ENCODE measurements at places on chromosomes 16 and 17.

- DNase-seq = no peak
Observed at GRCh38 chr17:219696-220095, 38.2 kb upstream of the DOC2B start.

GRCh38 chr16:75081179-75081859 is 35.3 kb downstream of the LDHD start:
- DNase-seq = no peak

DNA sequence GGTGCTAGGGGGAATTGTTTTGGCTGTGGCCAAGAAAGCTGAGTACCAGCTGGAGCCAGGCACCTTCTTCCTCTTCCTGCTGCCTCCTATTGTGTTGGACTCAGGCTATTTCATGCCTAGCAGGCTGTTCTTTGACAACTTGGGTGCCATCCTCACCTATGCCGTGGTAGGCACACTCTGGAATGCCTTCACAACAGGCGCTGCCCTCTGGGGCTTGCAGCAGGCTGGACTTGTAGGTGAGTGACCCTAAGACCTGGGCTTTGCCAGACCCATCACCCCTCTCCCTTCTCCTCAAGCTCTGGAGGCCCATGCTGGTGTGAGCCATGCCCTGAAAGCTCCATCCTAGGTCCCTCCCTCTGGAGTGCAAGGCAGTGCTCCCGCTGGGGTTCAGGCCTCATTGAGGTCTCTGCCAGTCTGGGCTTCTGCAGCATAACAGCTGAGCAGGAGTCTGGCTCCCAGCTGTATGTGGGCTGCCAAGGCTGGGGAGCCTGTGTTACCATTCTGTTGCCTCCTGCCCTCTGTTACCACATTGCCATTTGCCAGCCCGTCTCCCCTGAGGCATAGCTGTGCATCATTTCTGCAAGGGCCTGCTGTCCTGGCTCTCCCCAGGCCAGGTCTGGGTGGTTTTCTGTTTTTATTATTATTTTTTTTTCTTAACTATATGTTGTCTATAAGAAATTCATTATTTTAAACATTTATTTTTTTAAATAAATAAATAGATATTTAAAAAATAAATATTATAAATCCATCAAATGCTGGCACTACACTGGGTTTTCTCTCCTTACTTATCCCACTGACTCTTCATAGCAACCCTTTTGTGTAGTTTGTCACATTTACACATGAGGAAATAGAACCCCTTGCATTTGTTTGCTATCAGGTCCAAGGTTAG is 4.1 kb downstream of the SLC9A5 start:
- no peak for DNase-seq

DNA sequence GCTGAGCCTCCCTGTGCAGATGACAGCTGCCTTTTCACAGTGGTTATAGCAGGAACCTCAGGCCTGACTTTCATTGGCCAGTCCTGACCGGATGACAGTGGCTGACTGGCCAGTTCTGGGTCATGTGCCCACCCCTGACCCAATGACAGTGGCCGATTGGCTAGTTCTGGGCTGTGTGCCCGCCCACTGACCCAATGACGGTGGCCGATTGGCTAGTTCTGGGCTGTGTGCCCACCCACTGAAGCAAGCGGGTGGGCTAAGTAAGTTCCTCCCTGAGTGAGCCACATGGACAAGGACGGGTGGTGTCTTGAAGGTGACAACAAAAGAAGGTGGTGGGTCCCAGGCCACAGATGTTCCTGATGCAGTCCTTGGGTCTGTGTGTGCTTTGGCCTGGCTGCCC is 9.5 kb downstream of the DEF8 start:
- DNase-seq = no peak

- DNase-seq = no peak
Observed at GRCh38 chr17:7290685-7291084, 3.8 kb downstream of the YBX2 start.

DNA sequence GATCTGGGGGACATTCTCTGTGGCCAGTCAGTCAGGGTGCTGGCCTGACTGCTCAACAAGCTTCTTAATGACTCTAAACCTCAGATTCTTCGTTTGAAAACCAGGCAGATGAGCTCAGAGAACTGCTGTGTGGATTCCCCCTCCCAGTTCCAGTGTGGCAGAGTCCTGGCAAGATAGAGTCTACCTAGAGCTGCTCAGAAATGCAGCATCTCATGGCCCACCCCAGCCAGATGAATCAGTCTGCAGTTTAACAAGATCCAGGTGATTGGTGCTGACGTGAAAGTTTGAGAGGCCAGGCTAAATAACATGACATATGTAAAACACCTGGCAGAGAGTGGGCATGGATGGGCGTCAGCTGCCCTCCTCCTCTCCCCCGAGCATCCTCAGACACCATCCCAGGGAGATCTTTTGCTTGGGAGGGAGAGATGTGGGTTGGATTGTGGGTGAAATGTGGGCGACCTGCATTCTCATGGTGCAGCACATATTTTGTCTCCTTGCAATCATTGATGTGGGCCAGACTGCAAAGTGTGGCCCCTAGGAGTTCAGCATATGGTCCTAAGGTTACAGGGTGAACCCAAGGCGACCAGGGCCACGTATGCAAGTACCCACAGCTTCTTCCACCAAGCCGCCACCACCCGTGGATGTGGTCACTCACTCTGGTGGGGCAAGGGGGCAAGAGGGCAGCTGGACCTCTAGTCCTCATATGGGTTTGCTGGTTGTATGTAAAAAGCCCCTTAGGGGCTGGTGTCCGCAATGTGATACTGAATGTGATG is 19.5 kb downstream of the SOCS3 start:
- DNase-seq = no peak

DNA sequence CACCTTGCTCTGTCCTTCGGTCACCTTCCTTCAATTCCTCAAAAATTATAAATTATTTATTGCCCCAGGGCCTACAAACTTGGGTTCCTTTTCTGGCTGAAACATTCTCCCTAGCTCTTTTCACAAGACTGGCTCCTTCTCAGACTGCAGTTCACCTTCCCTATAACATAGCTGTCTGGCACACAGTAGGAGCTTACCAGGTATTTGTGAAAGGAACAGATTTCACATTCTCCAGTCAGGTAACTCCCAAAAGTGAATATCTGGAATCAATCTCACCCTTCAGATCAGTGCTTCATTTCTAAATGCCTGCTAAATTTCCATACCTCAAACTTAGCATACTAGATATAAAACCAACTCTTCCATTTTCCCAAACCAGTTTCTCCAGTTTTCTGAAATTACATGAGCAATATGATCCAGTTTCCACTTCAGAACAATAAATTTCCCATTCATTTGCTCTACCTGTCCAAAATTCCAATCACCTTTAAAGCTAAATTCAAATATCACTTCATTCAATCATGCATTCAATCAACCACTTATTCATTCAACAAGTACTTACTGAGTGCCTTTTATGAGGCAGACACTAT is 6.1 kb downstream of the RFFL start:
- DNase-seq = no peak

GRCh38 chr17:81948635-81949378 is 1.8 kb upstream of the MYADML2 start:
- DNase-seq = no peak

DNA sequence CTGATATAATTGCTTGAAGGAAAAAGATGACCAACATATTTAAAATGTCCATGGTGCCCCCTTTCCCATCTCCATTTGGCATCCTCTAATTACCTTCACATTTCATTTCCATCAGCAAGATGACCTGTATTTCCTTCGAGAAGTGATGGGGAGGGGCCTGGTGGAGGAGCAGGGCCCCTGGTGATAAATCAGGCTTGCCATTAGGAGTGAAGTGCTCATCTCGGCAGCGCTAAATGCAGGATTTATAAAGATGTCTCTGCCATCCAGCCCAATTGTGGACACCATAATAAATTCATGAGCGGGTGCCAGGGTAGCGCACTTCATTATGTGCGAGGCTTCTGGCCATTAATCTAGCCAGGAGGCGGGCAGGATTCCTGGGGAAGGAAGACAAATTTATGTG is 101.5 kb upstream of the IRX6 start:
- no peak for DNase-seq

DNA sequence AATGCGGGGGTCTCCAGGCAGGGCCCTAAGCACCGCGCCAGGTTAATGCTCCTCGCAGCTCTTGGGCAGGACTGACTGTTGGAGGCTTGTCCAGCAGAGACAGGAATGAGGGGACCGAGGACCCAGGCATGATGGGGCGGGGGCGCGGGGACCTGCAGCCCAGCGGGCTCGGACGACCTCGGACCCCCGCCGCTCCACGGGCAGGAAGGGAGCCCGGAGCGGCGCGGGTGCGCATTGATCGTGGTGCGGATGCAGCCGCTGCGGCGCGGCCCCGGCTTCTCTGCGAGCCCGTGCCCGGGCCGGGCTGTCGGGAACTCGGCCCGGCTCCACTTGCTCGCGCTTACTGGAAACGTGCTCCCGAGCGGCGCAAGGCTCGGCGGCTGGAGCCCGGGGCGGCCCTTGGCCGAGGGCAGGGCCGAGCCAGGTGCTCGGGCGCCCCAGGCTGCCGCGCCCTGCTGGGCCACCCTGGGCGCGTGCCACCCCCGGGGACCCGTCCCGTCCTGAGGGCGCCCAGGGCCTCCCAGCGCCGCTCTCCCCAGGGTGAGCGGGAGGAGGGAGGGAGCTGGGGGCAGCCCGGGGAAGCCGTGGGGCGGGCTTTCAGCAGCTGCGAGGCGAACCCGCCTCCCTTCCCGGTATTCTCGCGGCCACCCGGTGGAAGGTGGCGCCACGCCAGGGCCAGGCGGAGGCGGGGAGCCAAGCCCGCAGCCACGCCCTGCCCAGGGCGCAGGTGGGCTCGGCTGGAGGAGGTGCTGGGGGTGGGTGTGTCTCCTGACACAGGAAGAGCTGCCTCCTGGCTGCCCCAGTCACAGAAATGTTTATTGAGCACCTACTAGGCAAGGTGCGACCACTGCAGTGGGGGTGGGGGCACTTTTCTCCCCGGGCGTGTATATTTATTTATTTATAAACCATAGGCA is 45.9 kb downstream of the SOCS3 start:
- no peak for DNase-seq

- peak; percentile 80 for DNase-seq
Observed at GRCh38 chr17:40602445-40603443, 37.5 kb upstream of the CCR7 start.

DNA sequence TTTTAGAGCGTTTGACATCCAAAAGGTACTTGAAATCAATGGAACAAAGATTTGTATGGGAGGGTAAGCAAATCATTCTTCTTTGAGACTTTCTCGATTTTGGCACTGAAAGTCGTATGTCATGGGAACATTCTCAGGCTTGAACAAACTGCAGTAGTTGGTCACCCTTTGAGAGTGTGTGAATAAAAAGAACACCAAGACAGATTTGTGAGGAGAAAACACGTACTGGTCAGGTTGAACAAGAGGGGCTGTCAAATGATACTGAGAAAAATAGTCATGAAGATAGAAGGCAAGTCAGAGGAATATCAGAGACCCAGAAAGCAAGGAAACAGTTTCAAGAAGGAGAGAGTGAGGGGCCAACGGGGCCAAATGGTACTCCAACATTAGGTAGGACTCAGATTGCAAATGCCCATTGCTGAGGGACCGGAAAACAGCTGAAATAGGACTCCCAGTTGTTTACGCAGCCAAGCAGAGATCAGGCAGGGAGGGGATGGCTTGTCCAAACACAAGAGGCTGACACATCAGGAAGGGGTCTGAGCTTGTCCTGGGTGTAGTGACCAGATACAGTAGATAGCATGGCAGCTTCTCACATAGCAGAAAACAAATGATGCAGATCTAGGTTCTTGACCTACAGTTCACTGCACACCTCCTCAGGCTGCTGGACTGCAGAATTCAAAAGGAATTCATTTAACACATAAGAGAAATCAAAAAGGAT is 74.5 kb upstream of the MYOCD start:
- DNase-seq = no peak

DNA sequence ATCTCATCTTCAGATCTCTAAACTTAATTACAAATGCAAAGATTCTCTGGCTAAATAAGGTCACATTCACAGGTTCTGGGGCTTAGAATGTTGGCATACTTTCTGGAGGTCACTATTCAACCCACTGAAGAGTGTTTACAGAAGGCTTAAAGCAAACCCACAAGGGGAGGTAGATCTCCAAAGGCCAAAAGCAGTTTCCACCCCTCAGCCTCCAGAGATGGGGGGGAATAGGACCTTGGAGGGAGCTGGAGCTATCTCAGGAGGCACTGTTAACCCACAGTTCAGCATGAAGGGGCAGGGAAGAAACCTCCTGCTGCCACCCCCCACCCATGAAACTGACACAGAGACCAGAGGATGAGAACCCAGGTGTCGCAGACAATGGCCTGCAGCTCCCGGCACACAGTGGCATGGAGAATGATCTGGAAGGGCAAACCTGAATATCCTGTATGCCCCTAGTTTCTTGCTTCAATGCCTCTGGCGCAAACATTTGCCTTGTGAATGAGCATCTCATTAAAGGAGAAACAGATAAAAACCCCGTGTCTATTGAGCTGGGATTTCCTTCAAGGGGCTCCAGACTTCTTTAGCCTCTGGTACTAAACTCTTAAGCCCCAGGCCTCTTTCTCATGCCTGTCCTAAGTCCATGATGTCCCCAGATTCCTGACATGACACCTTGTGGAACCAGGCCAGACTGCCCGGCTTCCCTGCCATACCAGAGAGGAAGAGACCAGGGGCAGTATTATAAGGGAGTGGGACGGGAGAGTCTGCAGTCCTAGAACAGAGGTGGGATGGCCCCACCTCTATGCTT is 103.1 kb upstream of the CDH5 start:
- DNase-seq = no peak

DNA sequence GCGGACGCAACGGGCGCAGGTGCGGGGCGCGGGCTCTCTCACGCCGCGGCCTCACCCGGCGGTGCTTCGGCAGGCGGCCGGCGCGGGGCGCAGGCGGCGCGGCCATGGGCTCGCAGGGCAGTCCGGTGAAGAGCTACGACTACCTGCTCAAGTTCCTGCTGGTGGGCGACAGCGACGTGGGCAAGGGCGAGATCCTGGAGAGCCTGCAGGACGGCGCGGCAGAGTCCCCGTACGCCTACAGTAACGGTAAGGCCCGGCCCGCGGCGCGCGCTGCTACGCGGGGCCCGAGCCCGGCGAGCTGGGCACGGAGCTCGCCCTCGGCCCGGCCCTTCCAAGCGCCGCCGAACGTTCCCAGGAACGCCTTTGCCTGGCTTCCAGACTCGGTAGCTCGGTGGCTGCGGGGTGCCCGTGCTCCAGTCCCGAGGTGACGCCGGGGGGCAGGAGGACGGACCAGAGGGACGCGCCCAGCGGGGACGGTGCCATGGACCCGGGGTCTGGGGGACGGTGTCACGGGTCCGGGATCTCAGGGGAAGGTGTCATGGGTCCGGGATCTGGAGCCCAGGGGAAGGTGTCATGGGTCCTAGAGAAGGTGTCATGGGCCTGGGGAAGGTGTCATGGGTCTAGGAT is 435 bp downstream of the RAB40C start:
- no peak for DNase-seq

DNA sequence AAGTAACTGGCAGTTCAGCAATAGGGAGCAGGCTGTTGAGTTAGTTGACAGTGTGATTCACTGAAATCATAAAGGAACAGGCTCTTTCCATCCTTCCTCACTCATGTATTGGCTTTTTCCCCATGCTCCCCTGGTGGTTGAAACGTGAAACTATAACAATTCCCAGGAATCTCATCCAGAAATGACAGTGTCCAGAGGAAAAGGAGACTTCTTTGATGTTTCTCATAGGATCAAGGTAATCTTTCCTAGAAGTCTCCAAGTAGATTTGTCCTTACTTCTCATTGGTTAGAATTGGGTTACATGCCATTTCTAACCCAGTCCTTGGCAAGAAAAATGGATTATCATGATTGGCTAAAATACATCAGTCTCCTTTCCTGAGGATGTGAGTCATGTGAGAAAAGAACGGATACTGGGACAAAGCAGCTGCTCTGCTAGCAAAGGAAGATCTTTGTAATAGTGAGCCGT is 14.4 kb downstream of the TTC19 start:
- DNase-seq = no peak

GRCh38 chr17:27506348-27507218 is 50.3 kb downstream of the KSR1 start:
- no peak for DNase-seq

GRCh38 chr16:30394592-30395154 is 547 bp upstream of the ZNF48 start:
- no peak for DNase-seq

Data from stimulated activated CD4-positive, alpha-beta T cell treated with anti-CD3 and anti-CD28 coated beads, TNF-alpha, amount 100 ng/mL, for 24 hours (primary cell).